ENCODE measurements at places on chromosomes 2 and 18. TPM values are rescaled to one million over a fixed set of nuclear protein-coding genes. Genes with fewer than 3 reads are reported as not detected.

Gene ACTG2
- 5.6 TPM for polyA plus RNA-seq

GRCh38 chr2:66782780-66783361 lies 347.9 kb downstream of the MEIS1 start:
- no peak for DNase-seq

DNA sequence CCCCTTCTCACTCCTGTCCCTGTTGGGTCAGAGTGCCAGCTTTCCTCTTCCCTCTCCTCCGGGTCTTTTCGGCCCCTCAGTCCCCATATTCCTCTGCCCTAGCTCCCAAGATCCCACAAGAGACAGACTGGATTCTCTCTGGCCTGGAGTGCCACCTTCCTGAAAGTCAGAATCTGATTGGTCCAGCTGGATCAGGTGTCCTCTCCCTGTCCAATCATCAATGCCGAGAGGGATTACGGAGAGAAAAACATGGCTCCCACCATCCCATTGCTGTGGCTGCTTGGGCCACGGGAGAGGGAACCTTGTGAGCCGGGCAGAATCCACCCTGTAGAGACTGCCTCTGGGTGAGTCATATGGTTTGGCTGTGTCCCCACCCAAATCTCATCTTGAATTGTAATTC lies 2.7 kb upstream of the MROH2A start:
- no peak for DNase-seq

Gene TACR1
- polyA plus RNA-seq, result 0.06 TPM

DNA sequence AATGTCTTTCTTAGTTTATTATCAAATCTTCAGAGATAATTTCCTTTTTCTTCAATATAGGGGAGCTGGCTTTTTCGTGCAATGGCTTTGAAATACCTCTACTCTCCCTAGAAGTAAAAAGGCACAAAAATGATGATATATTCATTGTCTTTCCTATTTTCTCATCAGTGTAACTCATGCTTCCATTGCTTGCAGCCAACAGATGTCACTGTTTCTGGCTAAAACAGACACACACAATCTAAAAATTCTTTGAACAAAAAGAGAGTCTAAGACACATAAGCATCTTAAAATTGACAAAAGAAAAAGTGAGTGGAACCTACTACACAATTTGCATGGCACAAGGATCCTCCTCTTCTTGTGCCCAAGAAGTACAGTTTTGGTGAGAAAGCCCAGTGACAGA lies 448.7 kb upstream of the VRK2 start:
- no peak for DNase-seq

Gene SRSF7
- 74.7 TPM for polyA plus RNA-seq

GRCh38 chr18:44673256-44673880 lies 7.3 kb upstream of the SETBP1 start:
- DNase-seq, result no peak

- DNase-seq, result no peak
These were observed 274.4 kb upstream of the SLC14A2 start for GRCh38 chr18:45340884-45341283.

DNA sequence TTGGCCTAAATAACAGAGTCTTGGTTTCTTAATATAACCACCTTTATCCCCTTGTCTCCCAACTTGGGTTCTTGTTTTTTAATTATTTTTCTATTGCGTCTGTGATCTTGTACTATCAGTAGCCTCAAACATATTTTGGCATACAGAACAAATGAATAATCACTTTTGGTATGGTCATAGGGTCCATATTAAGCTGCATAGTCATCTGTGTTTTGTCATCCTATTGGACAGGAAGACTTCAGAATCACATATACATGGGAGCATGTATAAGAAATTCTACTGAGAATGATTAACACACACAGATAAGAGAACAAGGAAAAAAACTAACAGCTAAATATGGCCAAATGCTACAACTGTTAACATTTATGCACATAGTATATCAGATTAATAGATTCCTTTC lies 126.0 kb downstream of the MEP1B start:
- DNase-seq, result no peak

DNA sequence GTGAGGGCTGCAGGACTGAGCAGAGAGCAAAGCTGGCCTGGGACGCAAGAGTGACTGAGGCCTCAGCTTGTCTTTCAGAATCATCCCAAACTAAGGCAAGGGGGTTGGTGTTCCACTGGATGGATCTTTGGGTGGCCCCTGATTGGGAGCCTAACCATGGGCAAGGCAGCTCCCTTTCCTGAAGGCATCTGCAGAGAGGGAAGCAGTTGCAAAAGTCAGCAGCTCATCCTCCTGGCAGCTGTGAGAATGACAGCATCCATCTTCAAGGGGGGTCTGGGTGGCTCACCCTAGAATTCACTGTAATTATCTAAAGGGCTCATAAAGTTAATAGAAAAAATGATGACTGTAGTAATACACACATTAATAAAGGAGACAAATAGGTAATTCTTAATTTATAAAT lies 46.5 kb upstream of the RAB31 start:
- no peak for DNase-seq

- no peak for DNase-seq
These were observed 95.4 kb downstream of the LAMA1 start for GRCh38 chr18:7021994-7022840.
